ENCODE measurements at places on chromosomes 7 and 10.

DNA sequence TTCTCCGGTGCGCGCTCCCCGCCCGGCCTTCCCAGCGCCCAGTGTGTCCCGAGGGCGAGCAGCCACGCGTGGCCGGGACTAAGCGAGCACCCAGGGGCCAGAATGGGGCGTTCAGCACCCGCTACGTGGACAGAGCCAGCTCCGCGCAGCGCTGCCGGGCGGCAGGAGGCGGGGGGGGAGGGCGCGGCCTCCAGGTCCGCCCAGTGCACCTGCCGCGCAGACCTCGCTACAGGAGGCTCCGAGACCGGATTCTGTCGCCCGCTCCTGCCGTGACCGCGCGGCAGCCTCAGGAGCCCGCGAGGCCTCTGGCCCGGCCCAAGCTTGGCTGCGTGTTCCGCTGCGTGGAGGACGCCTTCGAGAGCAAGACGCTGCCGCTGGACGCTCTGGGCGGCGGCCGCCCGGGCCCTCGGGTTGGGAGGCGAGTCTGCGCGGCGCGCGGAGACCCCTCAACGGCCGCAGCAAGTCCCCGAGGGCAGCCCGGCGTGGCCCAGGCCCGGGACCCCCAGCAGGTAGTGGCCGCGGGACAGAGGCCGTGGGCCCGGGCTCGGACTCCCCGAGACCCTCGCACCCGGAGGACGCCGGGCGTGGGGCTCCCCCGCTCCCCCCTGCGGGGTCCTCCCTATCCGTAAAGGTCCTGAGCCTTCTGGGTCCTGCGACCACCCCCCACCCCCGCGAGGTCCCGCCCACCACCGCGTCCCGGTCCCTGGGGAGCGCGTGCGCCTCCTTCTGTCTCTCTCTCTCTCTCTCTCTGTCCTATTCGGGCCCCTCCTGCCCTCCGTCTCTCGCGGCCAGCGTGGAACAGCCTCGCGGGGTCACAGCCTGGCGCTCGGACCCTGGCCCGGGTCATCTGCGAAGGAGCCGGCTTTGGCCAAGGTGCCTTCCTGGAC, 904 bp upstream of the DPYSL4 start:
- DNase-seq = peak; percentile 63

DNA sequence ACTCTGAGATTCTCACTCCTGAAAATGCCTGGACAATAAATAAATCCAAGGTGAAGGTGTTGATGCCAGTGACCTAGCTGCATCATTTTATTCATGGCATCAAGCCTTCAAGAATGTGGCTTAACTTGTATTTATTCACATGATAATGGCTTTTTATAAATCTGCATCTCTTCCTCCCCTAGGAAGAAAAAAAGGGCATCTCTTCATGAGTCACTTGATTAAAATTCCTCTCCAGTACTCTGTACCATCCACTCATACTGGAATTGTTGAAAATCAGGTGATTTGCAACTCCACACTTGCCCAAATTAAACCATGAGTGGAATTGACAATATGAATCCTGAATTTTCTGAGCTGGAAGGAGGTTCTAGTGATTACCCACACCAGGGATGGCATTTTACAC, 30.2 kb downstream of the PTPRE start:
- no peak for DNase-seq

GRCh38 chr7:69625238-69625637, 27.0 kb downstream of the AUTS2 start:
- DNase-seq = no peak

DNA sequence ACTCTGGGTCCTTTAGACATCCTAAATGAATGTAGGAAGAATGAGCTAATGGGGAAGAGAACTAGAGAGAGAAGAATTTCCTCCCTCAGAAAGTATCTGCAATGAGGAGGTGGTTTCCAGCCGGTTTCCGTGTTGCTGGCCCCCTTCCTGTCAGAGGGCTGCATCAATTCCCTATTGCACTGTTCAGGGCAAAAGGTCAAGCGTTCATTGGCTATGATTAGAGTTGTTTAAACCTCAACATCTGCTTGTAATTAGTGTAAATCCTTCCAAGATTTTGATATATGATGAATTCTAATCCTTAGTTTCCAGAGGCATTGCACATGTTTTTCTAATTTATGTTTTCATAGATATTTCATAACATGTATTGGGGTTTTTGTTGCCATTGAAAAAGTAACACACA, 107.3 kb upstream of the SGCE start:
- no peak for DNase-seq

DNA sequence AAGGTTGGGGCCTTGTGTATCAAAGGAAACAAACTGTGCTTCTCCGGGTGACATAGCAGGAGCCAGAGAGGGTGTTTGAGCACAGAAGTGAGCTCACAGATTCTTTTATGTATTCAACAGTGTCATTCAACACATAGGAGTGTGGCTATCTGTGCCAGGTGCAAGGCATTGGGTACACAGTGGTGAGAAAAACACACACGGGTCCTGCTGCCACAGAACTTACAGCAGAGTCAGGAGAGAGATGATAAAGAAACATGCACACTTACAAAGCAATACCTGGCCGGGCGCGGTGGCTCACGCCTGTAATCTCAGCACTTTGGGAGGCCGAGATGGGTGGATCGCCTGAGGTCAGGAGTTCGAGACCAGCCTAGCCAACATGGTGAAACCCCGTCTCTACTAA, 16.3 kb upstream of the ECHDC3 start:
- DNase-seq = no peak

- peak; percentile 16 for DNase-seq
Measured at GRCh38 chr7:142385491-142386340, 127.9 kb upstream of the PRSS58 start.

DNA sequence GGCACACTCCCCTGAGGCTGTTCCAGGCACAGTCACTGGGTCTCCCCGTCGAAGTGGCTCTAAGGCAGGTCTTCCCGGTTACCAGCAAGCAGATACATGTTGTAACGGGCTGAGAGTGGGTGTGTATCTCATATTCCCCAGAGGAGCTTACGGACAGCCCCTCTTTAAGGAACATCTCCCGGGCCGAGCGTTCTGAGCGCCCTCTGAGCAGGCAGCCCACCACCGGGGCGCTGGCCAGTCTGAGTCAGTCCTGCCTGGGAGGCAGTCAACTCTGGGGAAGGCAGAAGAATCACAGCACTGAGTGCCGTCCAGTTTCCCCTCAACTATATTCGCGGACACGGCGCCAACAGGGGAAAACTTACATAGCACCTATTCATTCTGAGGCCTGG, 117.4 kb downstream of the LHPP start:
- no peak for DNase-seq

DNA sequence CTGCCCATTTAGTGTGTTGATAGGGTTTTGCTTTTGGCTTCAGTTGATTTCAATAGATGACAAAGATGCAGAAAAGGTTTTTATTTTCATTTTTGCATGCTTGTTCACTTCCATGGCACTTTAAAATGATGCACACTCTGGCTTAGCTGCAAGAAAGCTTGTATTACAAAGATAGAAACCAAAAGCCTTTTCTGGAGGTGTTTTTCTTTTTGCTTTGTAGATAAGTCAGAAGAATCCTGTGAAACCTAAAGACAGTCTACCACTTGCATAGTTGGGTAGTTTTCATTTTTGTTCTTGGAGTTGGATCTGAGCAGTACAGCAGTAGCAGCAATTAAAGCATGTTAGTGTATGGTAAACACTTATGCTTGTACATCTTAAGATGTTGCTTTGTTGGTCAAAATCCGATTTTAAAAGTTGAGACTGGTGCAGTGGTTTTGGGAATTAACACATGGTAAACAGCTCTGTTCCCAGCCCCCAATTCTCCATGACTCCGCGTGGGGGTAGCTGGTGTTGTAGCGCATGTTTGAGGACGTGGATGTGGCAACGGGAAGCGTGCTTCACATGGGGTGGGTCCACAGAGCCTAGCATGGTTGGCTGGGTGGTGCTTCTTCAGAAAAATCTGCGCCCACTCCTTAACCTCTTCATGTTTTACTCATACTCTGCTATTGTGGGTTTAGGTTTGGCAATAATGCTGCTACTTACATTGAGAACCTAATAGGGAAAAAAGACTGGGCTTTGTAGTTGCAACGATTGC, 19.8 kb downstream of the CCNY start:
- DNase-seq = no peak

- no peak for DNase-seq
Measured at GRCh38 chr7:33432821-33433220, 303.5 kb downstream of the BBS9 start.

GRCh38 chr10:17143055-17143690, 13.6 kb upstream of the CUBN start:
- DNase-seq = no peak

DNA sequence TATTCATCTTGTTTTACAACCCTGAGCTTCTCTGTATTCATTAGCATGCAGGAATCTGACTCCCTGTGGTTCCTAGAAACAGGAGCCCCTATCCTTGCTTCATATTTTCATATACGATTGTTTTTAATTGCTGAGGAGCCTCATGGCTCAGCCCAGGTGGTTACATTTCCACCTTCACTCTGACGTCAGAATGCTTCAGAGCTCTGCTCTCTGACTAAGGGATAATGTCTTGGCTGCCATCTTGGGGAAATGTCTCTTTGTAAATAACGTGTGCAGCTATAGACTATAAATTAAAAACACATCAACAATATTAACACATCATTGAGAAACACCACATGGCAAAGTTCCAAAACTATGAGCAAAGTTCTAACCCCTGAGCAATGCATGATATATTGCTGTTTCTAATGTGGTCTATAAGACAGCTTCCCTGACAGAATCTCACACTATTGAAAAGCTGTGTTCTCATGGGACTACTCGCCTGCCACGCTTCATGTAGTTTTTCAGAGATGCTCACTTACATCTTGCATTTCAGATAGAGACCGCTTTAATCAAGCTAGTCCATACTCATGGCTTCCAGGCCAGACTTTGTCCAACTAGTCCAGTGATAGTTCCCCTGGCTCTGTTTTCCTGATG, 227.0 kb downstream of the SORCS3 start:
- DNase-seq = no peak

- no peak for DNase-seq
Measured at GRCh38 chr7:15567036-15567435, 5.2 kb upstream of the AGMO start.

GRCh38 chr7:148264933-148265557, 325.5 kb upstream of the C7orf33 start:
- DNase-seq = peak; percentile 14

DNA sequence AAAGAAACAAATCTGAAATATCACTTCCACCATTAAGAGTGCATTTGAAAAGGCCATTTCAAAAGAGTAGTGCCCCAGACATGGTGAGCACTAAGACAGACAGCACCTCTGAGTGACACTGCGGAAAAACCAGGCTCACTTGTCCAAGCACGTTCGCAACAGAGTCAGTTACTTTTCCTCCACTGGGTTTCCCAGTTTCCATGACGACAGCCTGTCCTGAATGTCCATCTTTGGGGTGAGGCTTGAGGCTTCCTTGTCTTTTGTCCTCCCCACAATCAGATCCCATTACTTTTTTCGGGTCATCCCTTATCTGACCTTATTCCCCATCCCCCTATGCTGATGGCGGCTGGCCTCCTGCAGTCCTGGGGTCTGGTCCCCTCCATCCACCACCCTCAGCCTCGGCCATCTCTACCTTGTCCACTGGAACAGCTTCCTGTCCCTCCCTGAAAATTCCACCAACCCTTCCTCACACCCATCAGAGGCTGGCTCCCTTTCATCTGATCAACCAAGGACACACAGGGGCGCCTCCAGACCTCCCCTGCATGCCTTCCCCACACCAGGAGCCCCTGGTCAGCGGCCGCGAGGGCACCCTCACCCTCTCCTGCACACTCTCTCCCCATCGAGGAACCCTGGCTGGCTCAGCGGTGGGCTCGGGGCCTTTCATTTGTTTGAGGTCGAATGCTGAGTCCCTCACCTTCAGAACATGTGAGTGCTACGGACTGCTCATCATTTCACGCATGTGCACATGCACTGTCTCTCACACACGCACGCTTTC, 363.6 kb downstream of the DNAJB6 start:
- no peak for DNase-seq

- DNase-seq = peak; percentile 11
Measured at GRCh38 chr7:151925446-151926335, 30.6 kb upstream of the GALNTL5 start.

- no peak for DNase-seq
Measured at GRCh38 chr10:1155791-1156615, 99.8 kb downstream of the WDR37 start.

GRCh38 chr10:44824607-44825006, 86.5 kb upstream of the TMEM72 start:
- no peak for DNase-seq

DNA sequence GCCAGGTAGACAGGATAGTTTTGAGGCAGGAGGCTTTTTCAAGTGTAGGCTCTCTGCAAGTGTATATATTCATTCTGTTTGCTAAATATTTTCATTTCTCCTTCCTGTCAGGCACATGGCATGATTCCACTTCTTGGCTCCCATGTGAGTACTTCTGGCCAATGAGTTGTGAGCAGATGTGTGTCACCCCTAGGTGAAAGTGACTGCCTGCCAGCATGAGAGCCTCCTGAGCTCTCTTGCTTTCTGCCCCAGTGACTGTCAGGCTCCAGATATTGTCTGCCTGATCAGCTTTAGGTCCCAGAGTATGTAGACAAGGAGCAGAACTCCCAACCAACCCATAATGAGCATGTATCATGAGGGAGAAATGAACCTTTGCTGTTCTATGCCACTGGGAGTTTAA, 257.6 kb upstream of the NPY start:
- no peak for DNase-seq

DNA sequence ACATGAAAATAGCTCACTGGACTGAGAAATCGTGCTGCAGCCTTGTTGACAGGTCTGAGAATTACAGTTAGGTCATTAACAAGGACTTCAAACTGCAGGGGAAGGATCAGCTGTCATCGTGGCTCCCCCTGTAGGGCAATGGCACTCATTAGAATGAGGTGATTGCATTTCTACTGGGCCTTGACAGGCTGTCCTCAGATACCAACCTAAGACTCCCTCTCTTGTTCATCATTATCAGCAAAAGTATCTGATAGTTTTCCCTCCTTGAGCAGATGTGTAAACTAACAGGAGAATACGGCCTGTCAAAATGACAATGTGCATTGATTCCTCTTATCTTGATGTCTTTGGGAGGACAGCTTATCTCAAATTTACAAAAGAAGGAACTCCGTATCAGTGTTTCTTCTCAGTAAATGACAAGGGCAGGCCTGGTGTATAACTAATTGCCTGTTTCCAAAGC, 648.5 kb upstream of the LRRN3 start:
- no peak for DNase-seq

DNA sequence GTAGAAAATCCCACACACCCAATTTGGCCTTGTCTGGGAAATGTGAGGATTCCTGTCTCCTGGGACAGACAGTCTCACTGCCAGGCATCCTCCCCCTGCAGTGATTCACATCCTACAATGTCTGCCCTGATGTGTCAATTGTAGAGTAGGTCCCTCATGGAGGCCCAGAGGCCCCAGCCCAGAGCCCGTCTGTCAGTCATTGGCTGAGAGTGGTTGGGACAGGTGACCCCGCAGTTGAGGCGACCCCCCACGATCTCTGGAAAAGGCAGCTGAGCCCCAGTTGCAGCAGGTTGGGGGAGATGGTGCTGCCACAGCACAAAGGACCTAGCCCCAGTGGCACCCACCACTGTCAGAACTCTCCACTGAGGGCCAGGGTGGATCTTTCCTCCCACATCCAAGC, 84.3 kb upstream of the INSIG1 start:
- DNase-seq = no peak

- DNase-seq = no peak
Measured at GRCh38 chr10:34288634-34289033, 526.5 kb downstream of the PARD3 start.

- no peak for DNase-seq
Measured at GRCh38 chr7:34198231-34198641, 292.9 kb downstream of the BMPER start.

Measured in CD4-positive, alpha-beta T cell (primary cell).